ENCODE measurements at places on chromosomes 11 and 22.

GRCh38 chr11:34987617-34988016 lies 71.2 kb downstream of the PDHX start:
- DNase-seq = no peak

- no peak for DNase-seq
Observed at GRCh38 chr11:73194034-73194507, 24.0 kb upstream of the P2RY2 start.

GRCh38 chr22:29872989-29873388 lies 10.0 kb upstream of the MTMR3 start:
- DNase-seq = no peak

- no peak for DNase-seq
Observed at GRCh38 chr11:12091956-12092558, 18.3 kb upstream of the MICAL2 start.

- no peak for DNase-seq
Observed at GRCh38 chr22:44493206-44493605, 4.8 kb downstream of the RTL6 start.

- DNase-seq = no peak
Observed at GRCh38 chr22:36052505-36052941, 23.9 kb upstream of the RBFOX2 start.

- no peak for DNase-seq
Observed at GRCh38 chr11:32196137-32196536, 105.3 kb downstream of the RCN1 start.

DNA sequence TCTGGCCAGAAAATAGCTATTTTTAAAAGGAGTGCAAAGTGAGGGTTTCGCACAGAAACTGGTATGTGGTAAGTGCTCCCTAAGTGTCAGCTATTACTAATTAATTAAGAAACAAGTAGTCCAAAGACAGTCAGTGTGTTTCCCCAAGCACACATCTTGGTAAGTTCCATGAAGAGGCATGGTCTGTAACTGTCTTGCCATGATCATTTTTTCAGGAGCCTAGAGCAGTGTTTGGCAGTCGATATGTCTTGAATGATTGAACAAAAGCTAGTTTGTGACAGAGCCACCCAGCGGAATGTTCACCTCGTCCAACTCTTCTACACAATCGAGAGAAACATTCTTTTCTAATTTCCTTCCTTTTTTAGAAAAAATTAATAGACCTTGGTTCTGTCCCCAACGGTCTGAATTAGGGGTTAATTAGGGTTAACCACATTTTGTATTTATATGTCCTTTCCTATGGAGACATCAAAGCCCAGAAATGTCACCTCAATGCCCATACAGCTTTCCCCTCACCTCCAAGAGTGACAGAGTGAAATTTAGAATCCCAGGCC lies 57.6 kb upstream of the FTH1 start:
- DNase-seq = no peak

GRCh38 chr11:4936745-4937144 lies 10.7 kb downstream of the OR51A4 start:
- no peak for DNase-seq

DNA sequence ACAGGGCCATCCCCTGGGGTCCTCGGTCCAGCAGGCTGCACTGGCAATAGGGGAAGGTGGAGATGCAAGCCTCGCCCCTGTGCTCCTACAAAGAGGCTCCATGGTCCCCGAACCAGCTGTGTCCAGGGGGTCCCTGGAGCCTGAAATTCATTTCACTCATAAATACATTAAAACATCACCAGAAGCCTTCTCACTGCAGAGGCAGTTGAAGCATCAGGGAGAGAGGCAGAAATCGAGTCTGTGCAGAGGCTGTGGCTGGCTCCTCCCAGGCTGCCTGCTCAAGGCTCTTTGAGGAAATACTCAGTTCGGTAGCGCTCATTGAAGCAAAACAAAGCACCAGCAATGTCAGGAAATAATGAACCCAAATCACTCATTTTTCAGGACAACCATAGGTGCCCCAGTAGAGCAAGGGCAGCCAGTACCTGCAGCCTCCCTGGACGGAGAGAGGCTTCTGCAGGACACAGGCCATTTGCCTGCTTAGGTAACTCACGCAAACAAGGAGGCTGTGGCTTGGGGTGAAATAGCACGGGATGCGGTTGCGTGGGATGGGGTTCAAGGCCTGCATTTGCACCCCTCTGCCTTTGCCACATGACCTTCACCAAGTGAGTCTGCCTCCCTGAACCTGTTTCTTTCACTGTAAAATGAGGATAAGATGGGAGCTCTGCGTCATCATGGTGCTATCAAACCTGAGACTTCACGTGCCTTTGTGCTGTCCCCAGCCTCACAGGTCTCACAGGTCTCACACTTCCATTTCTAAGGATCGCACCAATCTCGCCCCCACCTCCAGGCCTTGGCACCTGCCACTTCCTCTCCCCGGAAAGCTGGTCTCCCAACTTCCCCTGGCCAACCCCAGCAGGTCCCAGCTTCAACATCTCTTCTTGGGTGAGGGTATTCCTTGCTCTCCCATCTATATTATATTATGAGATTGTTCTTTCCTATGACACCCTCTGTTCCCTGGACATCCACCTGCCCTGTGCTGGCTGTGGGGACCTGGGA lies 84.3 kb upstream of the SHISAL1 start:
- no peak for DNase-seq

GRCh38 chr11:109130910-109131309 lies 291.1 kb upstream of the C11orf87 start:
- no peak for DNase-seq

- DNase-seq = no peak
Observed at GRCh38 chr11:78667461-78667860, 92.8 kb upstream of the NARS2 start.

All from cortex of kidney (tissue), 1 donor.